Eye (tissue), 1 donor: ENCODE measurements at places on chromosomes 1 and 21.
A peak's percentile ranks its signal among the peaks of the same experiment; 100 is the strongest.

DNA sequence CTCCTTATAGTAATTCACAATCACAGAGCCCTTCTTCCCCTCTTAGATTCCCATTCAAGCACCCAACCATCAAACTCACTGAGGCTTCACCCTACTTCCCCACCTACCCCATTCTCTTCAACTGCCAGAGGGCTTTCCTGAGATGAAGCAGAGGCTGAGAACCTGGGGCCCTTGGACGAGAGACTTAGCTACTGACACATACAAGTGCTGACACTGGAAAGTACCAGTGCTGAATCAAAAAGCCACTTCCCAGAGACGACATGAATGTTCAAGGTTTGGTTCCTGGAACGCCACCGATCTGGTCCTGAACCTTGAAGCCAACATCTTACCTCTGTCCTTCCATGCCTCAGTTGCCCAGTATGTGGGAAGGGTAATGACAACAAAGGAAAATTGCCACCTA, 16.6 kb upstream of the RAP1A start:
- DNase-seq, result no peak

GRCh38 chr1:208312706-208313105, 68.5 kb upstream of the PLXNA2 start:
- no peak for DNase-seq

GRCh38 chr1:112440574-112440973, 44.6 kb downstream of the CTTNBP2NL start:
- DNase-seq, result no peak

DNA sequence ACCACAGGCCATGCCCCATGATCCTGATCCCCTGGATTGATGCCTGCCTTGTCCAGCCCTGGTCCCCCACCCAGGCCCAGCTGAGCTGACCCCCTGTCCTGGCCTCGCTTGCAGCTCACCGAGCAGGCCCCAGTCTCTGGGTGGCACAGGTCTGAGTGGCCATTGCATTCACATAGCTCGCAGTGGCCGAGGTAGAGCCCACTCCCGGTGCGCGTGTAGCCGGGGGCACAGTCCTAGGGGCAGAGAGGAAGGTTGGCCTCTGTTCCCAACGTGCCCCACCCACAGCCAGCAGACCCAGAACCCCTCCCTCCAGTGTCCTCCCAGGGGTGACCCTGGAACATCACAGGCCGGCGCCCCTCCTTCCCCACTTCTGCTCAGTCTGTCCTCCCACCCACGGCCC, 51.9 kb downstream of the LDLRAD2 start:
- DNase-seq, result no peak

DNA sequence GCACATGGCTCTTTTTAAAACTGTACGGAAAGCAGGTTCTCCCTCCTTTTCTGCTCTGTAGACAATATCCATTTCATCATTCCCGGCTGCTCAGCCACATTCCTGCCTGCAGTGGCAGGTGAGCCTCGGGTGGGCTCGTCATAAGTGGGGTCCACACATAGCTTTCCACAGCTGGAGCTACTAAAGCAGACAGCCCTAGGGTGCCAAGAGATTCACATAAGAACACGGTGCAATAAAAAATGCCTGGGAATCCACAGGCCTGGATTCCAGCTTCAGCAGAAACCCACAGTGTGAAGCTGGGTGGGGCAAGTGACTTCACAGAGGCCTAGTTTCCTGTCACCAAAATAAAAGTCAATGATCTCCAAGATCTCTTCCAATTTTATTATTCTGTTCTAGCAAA, 96.4 kb downstream of the MIS18A start:
- no peak for DNase-seq

DNA sequence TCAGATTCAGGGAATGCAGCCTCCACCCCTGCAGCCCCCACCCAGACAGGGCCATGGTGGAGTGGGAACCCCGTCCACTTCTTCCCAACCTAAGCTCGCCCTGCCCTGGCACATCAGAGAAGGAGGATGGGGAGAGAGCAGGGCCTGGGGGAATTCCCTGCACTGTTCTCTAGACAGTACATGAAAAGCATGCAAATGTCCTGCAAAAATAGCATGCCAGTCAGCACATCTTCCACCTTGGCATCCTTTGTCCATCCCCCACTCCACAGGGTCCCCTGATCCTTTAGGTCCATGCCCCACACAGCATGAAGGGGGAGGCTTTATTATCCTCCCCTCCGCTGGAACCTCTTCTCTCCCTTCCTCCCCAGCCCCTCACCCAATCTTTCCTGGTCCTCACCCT, 35.0 kb upstream of the RD3 start:
- no peak for DNase-seq

GRCh38 chr1:19582318-19582717, 61.8 kb upstream of the NBL1 start:
- peak; percentile 42 for DNase-seq

- DNase-seq, result no peak
Observed at GRCh38 chr1:165836664-165837482, 9.5 kb downstream of the UCK2 start.

- no peak for DNase-seq
Observed at GRCh38 chr1:41349361-41350054, 11.7 kb upstream of the FOXO6 start.

GRCh38 chr1:173042806-173043205, 7.9 kb downstream of the TNFSF18 start:
- no peak for DNase-seq

GRCh38 chr1:29363536-29363935, 127.2 kb downstream of the PTPRU start:
- DNase-seq, result no peak

- no peak for DNase-seq
Observed at GRCh38 chr1:111436726-111437125, 9.2 kb upstream of the OVGP1 start.

DNA sequence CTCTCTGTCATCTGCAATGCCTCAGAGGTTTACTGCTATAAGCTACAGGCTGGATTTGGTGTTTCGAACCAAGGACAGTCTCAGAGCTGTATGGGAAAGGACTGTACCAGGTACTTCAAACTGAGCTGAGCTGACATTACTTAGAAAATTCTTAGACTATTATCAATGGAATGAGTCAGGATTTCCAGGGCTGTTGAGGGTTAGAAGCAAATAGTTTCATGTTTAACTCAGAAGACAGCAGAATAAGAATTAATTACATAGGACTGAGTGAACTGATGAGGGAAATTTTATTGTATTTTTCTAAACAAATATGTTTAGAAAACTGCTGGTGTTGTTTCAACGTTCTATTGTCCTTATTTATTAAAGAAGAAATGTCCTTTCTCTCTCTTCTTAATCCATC, 74.3 kb upstream of the CAPZB start:
- no peak for DNase-seq

- peak; percentile 87 for DNase-seq
Observed at GRCh38 chr1:15153842-15154479, 414 bp downstream of the TMEM51 start.

DNA sequence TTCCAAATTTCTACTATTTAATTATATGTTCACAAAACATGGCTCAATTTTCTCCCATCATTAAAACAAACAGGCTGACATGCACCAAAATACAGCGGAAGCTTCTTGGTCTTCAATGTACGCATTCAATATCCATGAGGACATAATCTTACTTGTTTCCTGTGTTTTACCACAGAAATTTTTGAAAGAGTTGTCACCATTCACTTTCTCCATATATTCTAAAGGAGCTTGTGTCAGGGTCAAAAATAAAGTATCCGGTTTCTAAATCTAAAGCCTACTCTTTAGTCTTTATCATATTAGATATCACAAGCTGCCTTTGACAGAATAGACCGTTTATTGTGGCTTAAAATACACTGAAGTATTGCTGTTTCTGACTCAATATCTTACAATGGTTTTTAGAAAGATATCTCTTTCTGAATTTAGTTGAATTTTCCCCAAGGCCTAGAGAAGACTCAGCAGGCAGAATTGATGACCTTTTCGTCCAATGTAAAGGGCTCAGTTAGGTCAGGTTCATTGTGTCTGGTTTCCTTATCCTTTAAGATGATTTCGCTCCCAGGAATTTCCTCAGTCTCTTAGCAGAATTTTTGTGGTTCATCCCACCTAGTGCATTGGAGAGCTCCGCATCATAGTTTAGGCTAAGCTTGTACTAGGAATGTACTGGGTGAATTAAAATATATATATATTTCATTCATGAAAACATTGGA, 717.2 kb downstream of the NCAM2 start:
- DNase-seq, result peak; percentile 3

GRCh38 chr1:153493343-153493960, 33.0 kb upstream of the S100A7 start:
- no peak for DNase-seq

GRCh38 chr1:74858136-74858535, 125.2 kb downstream of the TYW3 start:
- DNase-seq, result no peak

DNA sequence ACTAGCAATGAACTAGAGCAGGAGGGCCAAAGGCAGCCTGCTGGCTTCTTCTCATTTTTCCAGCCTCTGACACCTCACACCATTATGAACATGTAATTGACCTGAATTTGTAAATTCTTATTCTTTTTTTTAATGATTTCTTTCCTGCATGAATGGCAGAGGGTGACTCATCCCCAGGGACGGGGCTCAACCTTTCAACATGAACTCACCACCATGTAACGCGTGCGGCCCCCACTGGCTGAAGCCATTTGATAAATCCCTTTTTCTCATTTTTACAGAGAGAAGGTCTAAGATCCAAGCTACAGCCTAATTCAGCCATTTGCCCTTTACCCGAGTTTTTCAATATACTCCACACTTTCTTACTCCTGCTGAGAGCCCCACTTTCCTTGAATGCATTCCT, 9.3 kb upstream of the ETS2 start:
- peak; percentile 41 for DNase-seq

DNA sequence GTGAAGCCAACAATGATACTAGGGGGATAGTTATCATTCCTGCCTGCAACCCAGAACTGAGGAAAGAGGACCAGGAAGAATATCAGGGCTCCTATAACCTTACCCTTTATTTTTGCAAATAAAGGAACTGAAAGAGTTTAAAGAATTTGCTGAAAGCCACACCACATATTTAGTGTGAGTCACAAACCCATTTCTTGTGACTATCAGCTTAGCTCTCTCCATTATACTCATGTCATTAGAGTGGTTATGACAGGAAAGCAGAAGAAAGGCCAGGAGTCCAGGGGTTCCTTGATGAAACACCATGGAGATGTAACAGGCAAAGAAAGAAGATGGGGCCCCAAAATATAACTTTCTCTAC, 141.1 kb upstream of the SAMSN1 start:
- no peak for DNase-seq
